Hindlimb muscle (tissue), 1 donor: ENCODE measurements at places on chromosomes 5 and 9. TPM values are rescaled to one million over a fixed set of nuclear protein-coding genes. Genes with fewer than 3 reads are reported as not detected.

LCNL1 gene
- polyA plus RNA-seq, result 0.85 TPM

GFI1B gene
- 0.56 TPM for polyA plus RNA-seq

SPINK14 gene
- polyA plus RNA-seq, result not detected

FBP2 gene
- polyA plus RNA-seq, result 86.4 TPM

ABCA1 gene
- polyA plus RNA-seq, result 6.4 TPM

DELE1 gene
- 91.3 TPM for polyA plus RNA-seq

GTF2H2C gene
- polyA plus RNA-seq, result 33.1 TPM

FOXI1 gene
- polyA plus RNA-seq, result not detected

FCN1 gene
- polyA plus RNA-seq, result 3.8 TPM

HTR4 gene
- not detected for polyA plus RNA-seq

GLDC gene
- 1.3 TPM for polyA plus RNA-seq

DNA sequence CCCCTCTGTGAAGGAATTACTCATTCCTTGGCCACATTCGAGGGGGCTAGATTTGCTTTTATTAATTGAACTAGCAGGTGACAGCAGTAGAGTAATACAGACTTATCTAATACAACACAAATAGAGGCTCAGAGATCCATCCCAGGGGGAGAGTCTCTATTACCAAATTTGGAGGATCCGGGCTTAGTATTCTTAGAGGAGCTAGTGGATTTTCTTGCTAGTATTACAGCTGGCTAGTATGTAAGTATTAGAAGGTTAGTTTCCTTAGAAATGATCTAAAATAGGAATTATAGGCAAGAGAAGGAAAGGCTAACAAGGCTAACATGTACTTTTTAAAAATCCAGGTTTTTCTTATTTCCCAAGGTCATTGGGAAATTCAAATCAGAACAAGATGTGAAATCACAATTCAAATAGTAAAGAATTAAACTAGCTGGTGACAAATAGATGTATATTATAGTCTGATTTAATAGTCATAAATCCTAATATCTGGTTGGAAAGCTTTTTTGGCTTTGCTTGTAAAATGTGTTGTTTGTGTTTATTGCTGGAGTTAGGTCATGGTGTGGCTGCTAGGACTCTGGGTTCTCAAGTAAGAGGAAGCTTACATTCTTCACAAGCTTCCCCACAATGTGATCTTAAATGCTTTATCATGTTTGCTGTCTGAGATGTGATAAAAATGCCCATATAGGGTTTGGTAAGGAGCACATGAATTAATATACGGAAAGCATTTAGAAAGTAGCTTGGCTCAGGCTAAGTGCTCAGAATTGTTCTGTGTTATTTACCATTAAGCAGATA is 160.4 kb upstream of the MPDZ start:
- no peak for DNase-seq

DNA sequence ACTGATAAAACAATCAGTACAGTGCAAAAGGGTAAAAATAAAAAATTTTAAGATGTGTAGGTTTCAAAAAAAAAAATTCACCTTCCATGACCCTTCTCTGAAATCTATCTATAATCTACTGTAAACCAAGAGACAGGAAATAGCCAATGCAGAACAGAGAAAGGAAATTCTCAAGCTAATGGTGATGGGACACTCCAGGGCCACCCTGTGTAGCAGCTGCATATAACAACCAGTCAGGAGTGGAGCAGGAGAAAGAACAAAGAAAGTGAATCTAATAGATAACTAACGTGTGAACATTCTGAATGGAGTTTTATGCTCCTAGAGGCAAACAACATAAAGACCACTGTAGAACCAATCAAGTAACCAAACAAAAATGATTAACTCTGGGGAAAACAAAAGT is 16.6 kb downstream of the SPTLC1 start:
- DNase-seq, result no peak

DNA sequence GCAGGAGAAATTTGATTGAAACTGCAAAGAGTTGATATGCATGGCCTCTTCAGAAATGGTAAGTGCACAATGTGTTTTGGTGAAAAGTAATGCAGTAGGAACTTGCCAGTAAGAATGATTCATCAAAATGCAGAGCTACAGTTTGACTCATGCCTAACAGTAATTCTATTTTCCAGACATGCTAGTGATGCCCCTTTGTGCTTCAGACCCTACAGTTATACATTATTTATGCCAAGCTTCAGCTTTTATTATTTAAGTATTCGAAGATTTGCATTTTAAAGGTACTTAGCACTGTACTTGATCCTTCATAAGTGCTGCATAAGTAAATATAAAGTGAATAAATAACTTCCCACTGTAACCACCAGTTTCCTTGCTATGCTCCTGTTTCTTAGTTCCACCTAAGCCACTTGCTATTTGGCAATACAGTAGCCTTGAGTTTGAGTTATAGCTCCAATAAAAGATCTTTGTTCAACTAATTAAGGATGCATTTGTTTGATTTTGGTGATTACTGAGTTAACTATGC is 3.6 kb upstream of the SPATA31E1 start:
- no peak for DNase-seq

GRCh38 chr5:15252331-15252730 is 247.6 kb upstream of the FBXL7 start:
- DNase-seq, result no peak

DNA sequence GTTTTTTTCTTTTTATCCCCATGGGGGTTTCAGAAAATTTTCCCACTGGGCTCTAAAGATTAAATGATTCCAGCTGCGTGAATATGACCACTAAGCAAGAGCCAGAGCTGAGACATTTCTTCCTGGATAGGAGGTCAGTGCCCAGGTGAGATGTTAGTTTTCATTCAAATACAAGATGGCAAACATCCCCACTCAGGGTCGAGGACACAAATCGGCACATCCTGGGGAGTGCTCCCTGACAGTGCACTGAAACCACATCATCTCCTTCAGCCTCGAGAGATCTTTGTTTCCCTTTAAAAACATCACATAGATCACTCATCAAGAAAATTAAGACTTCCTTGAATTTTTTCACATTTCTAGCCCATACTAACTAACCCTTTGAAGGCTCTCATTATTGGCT is 273.2 kb upstream of the PANK3 start:
- no peak for DNase-seq

DNA sequence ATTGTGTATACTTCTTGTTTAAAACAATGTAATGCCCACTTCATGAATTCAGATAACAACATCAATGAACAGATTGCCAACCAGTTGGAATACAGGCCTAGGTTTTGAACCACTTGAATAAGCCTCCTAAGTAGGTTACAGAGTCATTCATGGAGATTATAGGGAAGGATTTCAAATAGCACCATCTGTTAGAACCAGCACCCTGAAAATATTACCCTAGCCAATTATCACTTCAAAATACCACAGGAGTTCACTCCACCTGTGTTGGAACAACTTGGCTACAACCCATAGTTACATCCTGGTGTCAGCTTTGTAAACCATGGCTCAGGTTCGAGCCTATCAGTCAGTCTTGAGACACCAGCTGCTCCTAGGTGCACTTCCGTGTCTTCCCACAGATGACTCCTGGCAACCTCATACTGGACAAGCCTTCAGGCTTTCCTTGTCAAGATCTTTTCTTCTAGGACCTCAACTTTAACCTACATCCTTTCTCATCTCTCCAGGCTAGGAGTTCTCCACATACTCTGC is 350.0 kb downstream of the DEPDC1B start:
- no peak for DNase-seq

DNA sequence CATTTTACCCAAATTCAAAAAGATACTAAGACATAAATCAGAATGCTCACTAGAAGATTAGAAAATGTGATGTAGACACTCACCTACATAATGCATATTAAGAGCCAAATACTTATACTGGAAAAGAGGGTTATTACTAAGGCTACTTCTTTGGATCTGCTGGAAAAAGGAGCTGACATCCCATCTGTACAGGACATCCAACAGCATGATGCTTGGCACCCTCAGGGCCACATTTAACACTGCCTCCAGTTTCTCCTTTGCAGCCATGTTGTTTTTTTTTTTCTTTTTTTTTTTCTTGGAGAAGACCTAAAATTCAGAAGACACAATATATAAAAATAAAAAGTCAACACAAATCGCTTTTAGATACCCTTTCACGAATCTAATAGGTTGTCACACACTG is 6.0 kb downstream of the RNF145 start:
- no peak for DNase-seq

DNA sequence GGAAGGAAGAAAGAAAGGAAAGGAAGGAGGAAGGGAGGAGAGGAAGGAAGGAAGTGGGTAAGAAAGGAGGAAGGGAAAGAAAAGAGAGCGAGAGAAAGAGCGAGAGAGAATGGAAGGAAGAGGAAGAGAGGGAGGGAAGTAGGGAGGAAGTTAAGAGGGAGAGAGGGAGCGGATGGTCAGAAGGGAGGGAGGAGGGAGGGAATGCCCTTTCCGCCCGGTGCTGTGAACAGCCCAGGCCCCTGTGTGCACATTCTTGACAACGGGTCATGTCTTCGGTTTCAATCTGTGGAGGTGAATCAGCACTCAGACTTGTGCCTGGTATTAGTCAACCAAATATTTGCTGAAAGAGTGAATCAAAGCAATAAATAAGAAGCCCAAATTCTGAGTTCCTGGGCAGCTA is 39.2 kb downstream of the PRUNE2 start:
- no peak for DNase-seq

- no peak for DNase-seq
Observed at GRCh38 chr9:14103115-14103514, 210.8 kb downstream of the NFIB start.

- peak; percentile 48 for DNase-seq
Observed at GRCh38 chr5:129857116-129857515, 47.1 kb upstream of the CHSY3 start.

DNA sequence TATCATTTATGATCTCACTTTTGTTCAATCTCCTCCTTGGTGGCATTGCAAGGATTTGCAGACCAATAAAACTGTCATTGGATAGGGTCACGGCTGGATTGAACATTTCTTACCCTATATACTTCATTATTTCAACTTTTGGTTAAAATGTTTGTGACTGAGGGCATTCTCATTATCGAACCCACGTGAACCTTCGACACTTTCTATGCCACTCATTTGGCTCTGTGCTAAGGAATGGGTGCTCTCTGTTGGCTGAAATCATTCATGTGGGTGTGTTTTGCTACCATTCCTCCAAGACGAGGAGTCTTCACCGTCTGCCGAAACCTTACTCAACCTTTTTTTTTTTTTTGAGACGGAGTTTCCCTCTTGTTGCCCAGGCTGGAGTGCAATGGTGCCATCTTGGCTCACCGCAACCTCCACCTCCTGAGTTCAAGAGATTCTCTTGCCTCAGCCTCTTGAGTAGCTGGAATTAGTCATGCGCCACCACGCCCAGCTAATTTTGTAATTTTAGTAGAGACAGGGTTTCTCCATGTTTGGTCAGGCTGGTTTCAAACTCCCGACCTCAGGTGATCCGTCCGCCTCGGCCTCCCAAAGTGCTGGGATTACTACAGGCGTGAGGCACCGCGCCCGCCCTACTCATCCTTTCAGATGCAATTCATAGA is 62.5 kb downstream of the CSNK1A1 start:
- no peak for DNase-seq

GRCh38 chr9:36911601-36912412 is 122.3 kb downstream of the PAX5 start:
- DNase-seq, result no peak

DNA sequence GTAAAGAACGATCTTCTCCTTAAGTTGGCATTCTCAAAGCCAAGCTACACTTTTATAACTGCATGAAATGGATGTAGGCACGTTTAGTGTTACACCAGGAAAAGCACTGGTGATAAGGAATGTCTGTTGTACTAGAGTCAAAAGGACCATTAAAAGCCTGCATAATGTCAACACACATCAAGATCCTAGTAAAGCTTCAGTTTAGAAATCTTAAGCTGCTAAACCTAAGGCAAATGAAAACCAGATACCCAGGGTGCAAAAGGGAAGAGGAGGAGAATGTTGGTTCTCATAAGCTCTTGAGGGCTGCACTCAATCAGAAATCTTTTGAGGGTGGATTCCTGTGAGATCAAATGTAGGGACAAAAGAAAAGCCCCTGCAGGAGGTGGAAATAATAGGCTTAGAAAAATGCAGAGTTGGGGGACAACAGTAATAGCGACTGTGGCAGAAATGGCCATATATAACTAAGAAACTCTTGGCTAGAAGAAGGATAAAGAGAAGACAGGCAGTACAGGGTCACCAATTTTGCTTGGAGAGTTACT is 148.2 kb downstream of the FBXL17 start:
- no peak for DNase-seq

- DNase-seq, result no peak
Observed at GRCh38 chr9:130010151-130010988, 32.6 kb downstream of the FNBP1 start.

- DNase-seq, result no peak
Observed at GRCh38 chr5:68652534-68652965, 437.0 kb downstream of the PIK3R1 start.

DNA sequence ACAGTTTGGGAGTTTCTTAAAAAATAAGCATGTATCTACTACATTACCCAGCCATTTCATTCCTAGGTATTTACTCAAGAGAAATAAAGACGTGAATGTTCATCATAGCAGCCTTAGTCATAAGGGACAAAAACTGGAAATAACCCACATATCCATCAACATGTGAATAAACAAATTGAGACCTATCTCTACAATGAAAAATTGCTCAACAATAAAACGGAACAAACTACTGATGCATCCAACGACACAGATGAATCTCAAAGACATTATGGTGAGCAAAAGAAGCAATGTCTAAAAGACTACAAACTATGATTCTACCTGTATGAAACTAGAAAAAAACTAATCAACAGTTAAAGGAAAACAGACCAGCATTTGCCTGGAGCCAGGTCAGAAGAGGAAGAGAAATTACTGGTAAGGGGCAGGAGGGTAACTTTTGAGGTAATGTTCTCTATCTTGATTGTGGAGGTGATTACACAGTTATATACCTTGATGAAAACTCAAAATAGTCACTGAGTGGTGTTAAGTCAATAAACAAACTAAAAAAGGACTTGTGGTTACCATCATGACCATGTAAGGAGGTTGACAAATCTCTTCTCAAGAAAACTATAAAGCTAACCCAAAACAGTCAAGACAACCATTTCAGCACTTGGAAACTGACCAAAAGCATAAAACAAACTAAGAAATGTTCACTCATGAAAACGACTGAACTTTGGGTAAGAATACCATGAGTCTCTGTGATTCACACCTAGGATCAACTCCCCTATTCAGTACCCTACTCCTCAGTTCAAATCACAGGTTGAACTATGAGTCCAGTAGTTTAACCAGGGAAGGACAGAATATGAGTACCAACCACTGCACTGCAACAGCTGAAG is 10.4 kb downstream of the UIMC1 start:
- no peak for DNase-seq

GRCh38 chr9:19999491-20000057 is 210.7 kb upstream of the SLC24A2 start:
- no peak for DNase-seq

DNA sequence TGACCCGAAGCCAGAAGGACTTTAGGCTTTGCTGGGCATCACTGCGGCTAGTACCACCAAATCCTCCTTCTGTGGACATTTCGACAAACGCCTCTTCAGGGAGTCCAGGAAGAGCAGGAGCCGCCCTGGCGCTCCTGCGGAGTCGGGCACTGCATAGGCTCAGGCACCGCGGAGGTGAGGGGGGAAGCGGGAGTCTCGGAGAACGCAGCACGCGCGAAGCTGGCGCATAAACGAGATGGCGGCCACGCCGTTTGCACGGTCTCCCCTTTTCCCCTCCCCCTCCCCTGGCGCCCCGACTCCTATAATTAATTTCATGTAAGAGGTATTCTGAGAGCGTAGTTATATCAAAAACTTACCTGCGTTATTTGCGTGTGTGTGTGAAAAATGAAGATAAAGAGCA is 137.8 kb upstream of the GAS1 start:
- DNase-seq, result no peak
